ENCODE measurements at places on chromosomes 7 and 10.

DNA sequence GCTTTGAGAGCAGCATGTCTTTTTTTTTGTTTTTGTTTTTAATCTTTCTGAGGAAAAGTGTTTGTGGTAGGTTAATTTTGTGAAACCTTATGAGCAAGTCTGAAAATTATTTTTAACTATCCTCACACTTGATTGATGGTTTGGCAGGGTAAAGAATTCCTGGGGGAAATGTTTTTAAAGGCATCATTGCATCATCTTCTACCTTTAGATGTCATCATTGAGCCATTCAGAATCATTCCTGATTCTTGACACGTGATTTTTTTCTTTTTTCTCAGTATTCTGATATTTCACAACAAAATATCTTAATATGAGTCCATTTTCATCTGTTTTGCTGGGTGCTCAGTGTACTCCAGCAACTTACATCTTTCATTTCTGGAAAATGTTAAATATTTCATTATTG is 28.3 kb downstream of the PALS2 start:
- no peak for DNase-seq

DNA sequence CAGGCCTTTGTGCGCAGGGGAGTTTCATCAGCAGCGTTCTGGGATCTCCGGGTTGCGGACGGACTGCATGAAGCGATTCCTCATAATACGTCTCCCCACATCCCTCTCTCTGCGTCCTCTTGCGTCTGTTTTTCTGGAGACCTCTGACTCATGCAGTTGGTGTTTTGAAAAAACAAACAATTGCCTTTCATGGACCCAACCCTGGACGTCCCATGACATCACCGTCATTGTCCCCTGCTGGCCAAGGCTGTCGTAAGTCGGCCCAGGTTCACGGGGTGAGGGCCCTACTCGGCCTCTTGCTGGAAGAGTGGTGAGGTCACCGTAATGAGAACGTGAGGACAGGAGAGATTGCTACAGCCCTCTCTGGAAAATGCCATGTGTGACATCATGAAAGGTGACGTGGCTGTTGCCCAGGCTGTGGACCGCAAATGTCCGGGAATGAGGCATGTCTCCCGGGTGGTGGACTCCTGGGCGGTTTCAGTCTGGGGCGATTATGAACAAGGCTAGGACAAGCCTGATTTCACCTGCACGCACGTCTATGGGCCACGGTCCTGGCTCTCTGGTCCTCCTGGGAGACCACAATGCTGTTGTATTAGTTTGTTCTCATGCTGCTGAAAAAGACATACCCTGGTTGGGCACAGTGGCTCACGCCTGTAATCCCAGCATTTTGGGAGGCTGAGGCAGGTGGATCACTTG is 9.8 kb upstream of the MAFK start:
- DNase-seq: no peak

DNA sequence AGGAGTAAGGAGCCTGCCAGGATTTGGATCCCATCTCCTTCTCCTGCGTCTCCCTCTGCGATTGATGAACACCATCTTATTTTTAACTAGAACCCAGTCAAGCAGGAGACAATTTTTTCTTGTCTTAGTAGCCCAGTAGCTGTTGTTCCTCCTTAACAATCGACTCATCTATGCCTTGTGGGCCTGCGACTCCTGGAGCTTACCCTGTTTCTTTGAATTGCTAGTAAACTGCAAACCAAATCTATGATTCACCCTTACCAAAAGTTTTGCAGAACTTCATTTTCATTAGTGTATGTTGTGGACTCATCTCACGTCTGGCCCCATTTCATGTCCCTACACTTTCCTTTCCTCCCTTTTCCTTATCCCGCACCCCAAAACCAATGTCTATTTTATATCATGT is 37.7 kb downstream of the TRIL start:
- no peak for DNase-seq

DNA sequence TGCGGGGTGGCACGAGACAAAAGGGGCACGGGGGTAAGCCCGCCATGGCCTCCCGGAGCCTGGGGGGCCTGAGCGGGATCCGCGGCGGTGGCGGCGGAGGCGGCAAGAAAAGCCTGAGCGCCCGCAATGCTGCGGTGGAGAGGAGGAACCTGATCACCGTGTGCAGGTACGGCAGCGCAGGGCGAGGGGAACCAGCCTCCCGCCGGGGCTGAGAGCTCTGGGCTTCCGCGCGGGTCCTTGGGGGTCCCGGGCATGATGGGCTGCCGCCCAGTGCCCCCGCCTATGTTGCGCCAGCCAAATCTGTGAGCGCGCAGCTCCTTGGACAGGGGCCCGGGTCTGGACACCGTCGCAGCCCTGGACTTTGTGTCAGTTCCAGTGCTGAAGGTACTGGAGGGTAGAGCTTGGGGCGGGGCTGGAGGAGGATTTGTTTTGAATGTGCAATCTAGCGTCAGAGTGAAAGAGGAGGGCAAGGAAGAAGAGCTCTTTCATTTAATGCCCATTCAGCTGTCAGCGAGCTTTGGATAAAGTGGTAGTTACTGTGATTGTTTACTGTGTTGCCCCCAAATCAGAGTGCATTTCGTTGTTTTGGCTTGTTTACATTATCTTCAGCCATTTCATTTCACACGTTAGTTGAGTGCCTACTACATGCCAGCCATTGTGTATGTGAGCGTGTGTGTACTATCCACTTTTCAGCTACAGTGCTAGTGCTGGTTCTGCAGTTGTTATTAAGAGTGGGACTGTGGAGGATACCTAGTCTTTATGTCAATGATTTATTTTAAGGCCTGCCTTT is 777 bp downstream of the RUNDC3B start:
- no peak for DNase-seq

DNA sequence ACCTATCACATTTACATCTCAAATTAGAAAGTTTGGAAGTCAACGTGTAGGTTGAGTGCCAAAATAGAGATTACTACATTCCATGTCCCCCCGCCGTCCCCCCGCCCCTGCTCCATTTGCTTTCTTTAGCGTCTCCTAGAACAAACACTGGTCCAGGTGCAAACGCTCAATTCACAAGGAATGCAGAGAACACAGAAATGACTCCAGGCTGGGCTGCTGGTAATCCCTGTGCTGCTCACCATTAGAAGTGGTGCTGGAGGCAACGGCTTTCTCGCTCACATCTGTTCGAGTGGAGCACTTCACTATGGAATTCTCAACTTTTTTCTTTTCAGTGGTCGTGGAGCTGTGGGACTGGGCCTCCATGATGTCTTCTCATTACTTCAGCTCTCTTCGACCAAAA is 14.1 kb downstream of the GLI3 start:
- no peak for DNase-seq

GRCh38 chr7:45592230-45592991 is 18.2 kb downstream of the ADCY1 start:
- DNase-seq: no peak

GRCh38 chr7:156935250-156935649 is 14.3 kb upstream of the NOM1 start:
- DNase-seq: no peak

DNA sequence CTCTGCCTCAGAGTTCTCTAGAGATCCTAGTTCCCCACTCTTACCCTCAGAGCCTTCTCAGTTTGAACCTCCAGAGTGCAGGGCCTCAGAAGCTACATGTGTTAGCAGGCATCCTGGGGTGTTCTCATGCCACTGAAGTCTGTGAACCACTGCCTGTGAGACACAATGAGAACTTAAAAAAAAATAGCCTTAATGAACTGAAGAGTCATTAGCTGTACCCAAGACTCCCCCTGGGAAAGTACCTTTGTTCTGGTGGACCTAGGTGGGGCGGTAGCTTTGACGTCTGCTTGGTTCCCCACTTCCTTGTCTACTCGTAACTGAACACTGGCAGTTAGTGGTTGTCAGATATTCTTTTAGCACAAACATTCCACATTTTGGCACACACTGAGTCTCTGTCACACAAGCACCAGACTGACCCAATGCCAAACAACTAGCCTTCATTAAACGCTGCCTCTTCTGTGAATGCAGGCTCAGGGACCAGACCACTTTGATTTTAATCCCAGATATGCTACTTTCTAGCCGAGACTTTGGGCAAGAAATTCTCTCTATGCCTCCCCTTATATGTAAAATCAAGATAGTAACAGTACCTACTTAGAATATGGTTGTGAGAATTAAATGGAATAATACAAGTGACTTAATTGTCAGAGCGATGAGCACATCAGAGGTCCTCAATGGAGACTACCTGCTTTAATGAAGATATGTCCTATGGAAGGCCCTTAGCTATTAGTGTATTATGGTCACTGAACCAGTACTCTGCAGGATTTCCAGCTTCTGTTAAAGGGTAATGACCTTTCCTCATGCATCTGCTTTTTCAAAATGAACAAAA is 75.3 kb upstream of the CC2D2B start:
- no peak for DNase-seq

DNA sequence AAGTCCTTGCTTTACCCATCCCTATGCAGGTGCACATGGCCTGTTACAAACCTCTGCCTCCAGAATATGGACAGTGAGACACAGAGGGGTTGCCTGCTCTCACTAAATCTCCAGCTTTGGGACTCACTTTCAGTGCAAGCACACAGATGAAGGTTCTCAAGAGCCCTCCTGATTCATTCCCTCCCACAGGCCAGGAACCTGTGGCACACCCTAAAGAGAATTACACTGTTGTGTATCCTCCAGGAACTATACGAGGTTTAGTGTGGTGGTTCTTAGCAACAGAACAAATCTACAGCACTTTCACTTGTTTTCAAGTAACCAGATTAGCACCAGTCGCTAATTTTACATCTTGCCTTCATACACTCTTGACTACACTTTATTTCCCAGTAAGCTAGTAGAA is 192.3 kb downstream of the PLXNA4 start:
- no peak for DNase-seq

- DNase-seq: no peak
These were observed 294.5 kb upstream of the NFE2L3 start for GRCh38 chr7:25857376-25858067.

- no peak for DNase-seq
These were observed 84.0 kb downstream of the ANLN start for GRCh38 chr7:36473454-36474282.

GRCh38 chr7:49522111-49522510 is 251.3 kb upstream of the VWC2 start:
- no peak for DNase-seq

- DNase-seq: no peak
These were observed 520.0 kb downstream of the PARD3 start for GRCh38 chr10:34295142-34295548.

- DNase-seq: no peak
These were observed 7.8 kb downstream of the WNT16 start for GRCh38 chr7:121336579-121336978.

- DNase-seq: no peak
These were observed 66.5 kb upstream of the EEPD1 start for GRCh38 chr7:36086571-36086970.

DNA sequence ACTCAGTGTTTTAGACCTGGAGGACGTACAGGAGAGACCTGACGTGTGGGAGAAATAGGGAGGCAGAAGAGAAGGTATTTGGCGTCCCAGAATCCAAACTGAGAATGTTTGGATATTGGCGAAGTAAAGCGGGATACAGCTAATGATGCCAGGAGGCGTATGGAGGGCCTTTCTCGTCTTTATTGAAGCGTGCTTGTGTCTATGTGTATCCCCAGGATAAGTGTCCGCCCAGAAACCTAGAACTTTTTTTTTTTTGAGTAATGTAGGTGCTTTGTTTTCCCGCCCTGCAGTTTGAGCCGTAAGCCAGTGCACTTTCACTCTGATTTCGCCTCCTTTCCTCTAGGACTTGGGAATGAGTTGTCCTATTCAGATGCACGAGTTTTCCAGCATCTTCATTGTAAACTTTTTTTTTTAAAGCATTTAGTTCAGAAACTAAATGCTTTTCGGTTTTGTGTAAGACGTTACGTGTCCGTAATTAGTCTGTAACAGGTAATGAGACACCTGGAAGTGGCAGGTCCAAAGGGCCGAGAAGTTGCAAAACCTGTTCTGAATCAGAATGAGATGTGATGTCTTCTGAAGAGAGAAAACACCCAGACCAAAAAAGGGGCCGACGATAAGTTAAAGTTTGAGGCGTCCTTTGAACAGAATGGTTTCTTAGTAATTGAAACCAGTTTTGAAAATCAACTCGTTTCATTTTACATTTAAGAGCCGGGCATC is 746 bp downstream of the ARL5B start:
- DNase-seq: no peak

DNA sequence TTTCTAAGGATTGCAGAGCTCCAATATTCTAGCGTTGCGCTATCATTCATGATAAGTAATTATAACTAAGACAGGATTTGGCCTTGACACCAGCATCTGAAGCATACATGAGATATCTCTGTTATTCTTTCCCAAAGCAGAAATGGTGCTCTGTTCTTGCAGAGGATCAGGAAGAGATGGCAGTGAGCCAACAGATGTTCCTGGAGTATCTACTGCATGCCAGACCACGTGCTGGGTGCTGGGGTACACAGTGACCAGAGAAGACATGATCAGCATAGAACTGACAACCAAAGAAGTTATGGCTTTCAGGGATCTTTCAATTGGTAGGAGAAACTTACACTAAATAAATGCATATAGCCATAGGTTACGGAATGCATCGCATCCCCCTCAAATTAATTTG is 63.7 kb upstream of the PLXNA4 start:
- no peak for DNase-seq

DNA sequence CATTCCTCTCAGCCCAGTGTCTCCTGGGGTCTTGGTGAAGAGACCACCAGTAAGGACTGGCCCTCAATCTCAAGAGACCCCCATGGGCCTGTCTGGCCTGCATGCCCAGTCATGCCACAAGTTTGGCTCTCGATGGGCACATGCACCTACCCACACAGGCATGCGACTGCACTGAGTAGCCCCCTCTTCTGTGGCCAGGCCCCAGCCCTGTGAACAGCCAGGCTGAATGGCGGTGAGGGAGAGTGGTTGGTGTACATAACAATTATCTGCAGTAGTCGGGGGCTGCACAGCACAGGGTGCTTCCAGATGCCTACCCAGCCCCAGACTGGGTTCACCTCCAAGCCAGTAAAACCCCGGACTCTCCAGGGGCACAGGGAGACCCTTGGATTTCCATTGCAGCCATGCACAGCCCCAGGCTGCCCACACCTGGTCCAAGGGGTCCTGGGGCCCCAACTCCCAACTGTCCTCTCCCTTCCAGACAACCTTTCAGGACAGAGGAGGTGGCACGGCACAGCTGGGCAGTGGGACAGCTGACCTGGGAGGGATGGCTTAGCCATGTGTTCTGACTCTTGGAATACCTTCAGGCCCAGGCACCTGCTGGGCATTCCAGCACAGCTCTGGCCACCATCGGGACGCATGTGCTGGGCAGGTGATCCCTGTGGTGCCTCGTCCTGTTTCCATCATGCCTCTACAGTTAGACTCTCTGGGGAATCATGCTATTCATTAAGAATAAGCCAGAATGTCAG is 21.0 kb upstream of the CSGALNACT2 start:
- no peak for DNase-seq

GRCh38 chr7:29242265-29242664 is 47.7 kb downstream of the CHN2 start:
- DNase-seq: no peak

GRCh38 chr7:143286522-143286890 is 1.6 kb upstream of the CASP2 start:
- no peak for DNase-seq

Data from GM12892 (cell line).